ENCODE measurements at places on chromosomes 4 and X. TPM values are rescaled to one million over a fixed set of nuclear protein-coding genes. Genes with fewer than 3 reads are reported as not detected.

The GPRASP2 gene
- total RNA-seq: 10.7 TPM

The TMSB15A gene
- 0.55 TPM for total RNA-seq

The SPANXA2 gene
- total RNA-seq: not detected

The PDCL2 gene
- total RNA-seq: not detected

The SRPK3 gene
- total RNA-seq: 8.0 TPM

The DYNLT3 gene
- 43.2 TPM for total RNA-seq

The MUC7 gene
- total RNA-seq: not detected

The MAML3 gene
- 8.3 TPM for total RNA-seq

The HMX1 gene
- total RNA-seq: not detected

The GLRA2 gene
- not detected for total RNA-seq

The PRSS12 gene
- total RNA-seq: not detected

The SYP gene
- total RNA-seq: 4.5 TPM

The ARHGEF6 gene
- total RNA-seq: 37.6 TPM

The MAOB gene
- total RNA-seq: 44.7 TPM

The RBPJ gene
- total RNA-seq: 162 TPM

The FGF5 gene
- 0.15 TPM for total RNA-seq

The CSAG2 gene
- not detected for total RNA-seq

The MAGEB10 gene
- total RNA-seq: not detected

The PALLD gene
- 352 TPM for total RNA-seq

The TLL1 gene
- 20.6 TPM for total RNA-seq

The KLB gene
- not detected for total RNA-seq

The FGF13 gene
- total RNA-seq: 18.3 TPM

The STK26 gene
- 10.5 TPM for total RNA-seq

The IL21 gene
- total RNA-seq: not detected

The GYG2 gene
- 3.1 TPM for total RNA-seq

The MGARP gene
- total RNA-seq: 3.7 TPM

The TMEM187 gene
- total RNA-seq: 8.6 TPM

The MAGEA12 gene
- total RNA-seq: not detected

The BMP3 gene
- 0.19 TPM for total RNA-seq

The ADH1B gene
- 753 TPM for total RNA-seq

The CYLC1 gene
- not detected for total RNA-seq

The S100G gene
- total RNA-seq: not detected

The ASB12 gene
- total RNA-seq: 0.45 TPM

The ARHGAP6 gene
- total RNA-seq: 19.5 TPM

The EXOC1L gene
- not detected for total RNA-seq

The MAP3K15 gene
- total RNA-seq: not detected

The BEX5 gene
- 7.7 TPM for total RNA-seq

The IBSP gene
- not detected for total RNA-seq

The SLC10A4 gene
- not detected for total RNA-seq

The KDR gene
- total RNA-seq: 42.1 TPM

The EDA gene
- total RNA-seq: 4.6 TPM

The SGMS2 gene
- total RNA-seq: 50.2 TPM

The WWC2 gene
- 42.8 TPM for total RNA-seq

The GRIA3 gene
- total RNA-seq: 12.4 TPM

The REPS2 gene
- 7.9 TPM for total RNA-seq

The NMU gene
- total RNA-seq: not detected

The TMSB15C gene
- 5.1 TPM for total RNA-seq

The CENPU gene
- 1.1 TPM for total RNA-seq

The DGAT2L6 gene
- not detected for total RNA-seq

The FHDC1 gene
- total RNA-seq: 0.88 TPM

The LRAT gene
- 0.27 TPM for total RNA-seq

The EIF2S3 gene
- 138 TPM for total RNA-seq

The TCEAL6 gene
- not detected for total RNA-seq

The CAPN6 gene
- total RNA-seq: 2.1 TPM

The NSUN7 gene
- 6.8 TPM for total RNA-seq

The SLIT2 gene
- 119 TPM for total RNA-seq

The BCORL1 gene
- total RNA-seq: 22.1 TPM

Data from aorta (tissue), 5 donors.